ENCODE measurements at places on chromosomes 11 and 22.

DNA sequence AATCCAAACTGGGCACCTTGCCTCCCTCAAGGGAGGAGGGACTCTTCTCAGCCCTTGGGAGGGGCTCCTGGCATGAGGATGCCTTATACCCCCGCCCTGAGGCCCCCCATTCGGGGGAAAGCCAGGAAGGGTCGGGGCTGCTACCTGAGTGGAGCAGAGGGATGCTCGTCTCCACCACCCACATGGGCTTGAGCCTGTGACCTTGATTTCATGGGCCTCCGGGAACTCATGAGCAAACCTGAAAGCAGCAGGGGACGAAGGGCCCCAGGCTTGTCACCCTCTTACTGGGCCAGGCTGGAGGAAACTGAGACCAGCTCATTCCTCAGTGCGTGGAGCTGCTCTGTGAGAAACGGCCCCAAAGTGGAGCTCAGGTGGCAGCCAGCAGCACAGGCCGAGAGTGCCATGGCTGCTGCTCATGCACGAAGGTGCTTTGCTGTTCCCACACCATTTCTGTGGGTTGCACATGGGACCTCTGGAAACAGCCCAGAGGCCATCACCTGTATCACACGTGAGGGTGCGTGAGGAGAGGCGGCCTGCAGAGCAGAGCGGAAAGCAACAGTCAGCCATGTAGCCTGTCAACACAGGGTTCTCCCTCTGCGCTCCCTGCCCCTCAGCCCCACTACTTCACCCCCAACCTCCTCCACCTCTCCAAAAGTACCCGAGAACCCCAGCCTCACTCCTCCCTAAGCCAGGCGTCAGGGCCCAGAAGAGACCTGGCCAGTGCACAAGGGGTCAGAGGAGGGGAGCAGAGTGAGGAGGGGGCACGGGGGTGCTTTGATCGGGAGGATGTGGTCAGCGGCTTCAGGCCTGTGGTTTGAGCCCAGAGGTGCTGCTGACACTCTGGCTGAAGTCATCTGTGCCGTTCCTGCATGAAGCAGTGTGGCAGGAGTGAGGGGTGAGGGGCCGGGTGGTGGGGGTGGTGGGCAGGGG lies 14.1 kb upstream of the IL2RB start:
- DNase-seq, result no peak

DNA sequence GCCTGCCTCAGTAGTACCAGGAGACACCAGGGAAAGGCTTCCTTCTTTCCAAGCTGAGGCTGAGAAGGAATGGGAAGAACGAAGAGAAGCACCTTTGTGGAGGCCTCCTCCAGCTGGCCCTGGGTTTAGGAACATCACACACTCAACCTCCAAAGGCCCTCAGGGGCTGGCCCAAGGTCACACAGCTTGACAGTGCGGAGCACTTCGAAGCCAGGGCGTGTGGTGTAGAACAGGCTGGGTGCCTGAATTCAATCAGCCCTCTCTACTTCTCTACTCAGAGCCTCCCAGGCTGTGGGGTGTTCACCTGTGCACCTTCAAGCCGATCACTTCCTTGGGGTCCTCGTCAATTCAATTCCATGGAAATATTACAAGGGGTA lies 727 bp upstream of the CSDC2 start:
- DNase-seq, result no peak

DNA sequence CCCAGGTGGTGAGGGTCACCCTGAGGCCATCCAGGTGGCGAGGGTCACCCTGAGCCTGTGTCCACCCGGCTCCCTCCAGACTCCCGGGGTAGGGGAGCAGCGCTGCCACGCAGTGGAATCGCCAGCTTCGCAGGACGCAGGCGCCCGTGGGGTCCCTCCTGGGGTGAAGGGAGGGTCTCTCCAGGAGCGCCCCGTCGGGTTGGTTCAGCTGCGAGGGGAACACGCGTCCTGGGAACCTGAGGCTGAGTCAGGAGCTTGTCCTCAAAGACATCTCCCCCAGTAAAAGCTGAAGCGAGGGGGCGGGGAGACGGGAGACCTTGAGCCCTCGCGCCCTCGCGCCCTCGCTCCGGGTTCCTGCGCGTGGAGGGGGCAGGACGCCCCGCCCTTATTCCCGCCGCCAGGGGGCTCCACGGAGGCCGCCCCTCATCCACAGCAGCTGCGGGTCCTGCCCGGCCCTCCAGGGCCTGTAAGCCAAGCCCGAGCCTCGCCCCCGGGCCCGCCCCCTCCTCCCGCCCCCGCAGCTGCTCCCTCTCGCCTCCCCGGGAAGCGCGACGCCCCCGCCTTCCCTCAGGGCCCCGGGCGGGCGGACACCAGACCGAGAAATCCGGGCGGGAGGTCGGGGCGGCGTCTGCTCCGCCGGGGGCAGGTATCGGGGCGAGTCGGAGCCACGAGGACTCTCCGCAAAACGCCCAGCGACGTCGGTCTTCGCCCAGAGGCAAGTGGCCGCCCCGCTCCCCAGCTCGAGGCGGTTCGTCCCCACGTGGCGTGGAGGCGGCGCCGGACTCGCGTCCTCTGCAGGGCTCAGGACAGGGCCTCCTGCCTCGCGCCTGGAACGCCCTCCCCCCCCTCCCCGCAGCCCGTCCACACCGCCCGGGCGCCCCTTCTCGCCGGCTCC lies 22.8 kb downstream of the PIM3 start:
- DNase-seq, result no peak

- no peak for DNase-seq
Measured at GRCh38 chr11:123185326-123185725, 9.7 kb downstream of the CLMP start.

Data from T-helper 1 cell (primary cell).